HFFc6 (cell line): ENCODE measurements at places on chromosomes 5 and 9. TPM values are rescaled to one million over a fixed set of nuclear protein-coding genes. Genes with fewer than 3 reads are reported as not detected.
A peak's percentile ranks its signal among the peaks of the same experiment; 100 is the strongest.

- H3K27me3 ChIP-seq = peaks cover 2% of the 10 kb centered on the region
- H3K27ac ChIP-seq = no peak overlapping the region
- H3K4me1 ChIP-seq = no peaks in the 10 kb centered on the region
- no peak overlapping the region for H3K4me3 ChIP-seq
- H3K36me3 ChIP-seq = no peaks in the 10 kb centered on the region
Observed at GRCh38 chr5:131877873-131878272, 67.6 kb downstream of the MEIKIN start.

DNA sequence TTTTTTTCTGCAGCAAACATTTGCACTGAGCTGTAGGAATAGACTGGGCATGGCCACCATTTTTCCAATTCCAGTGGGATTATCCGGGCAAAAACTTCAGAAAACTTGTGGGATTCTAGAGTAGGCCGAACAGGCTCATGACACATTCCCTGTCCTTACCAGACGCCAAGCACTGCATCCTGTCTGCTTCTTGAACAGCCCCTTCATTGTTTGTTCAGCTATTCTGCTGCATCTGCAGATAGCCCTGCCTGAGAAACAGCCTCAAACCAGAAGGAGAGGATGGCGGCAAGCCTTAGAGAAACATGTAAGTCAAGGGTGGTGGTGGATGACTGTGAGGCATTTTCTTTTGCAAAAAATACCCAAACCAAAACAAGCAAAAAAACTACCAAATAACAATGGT lies 111.8 kb upstream of the NTRK2 start:
- peaks cover 3% of the 10 kb centered on the region; the same call in 1 of the 2 replicates for H3K27me3 ChIP-seq
- no peaks in the 10 kb centered on the region for H3K4me1 ChIP-seq
- H3K36me3 ChIP-seq = no peaks in the 10 kb centered on the region; the same call in 1 of the 2 replicates

- no peak overlapping the region for H3K27ac ChIP-seq
- H3K27me3 ChIP-seq = peaks cover 2% of the 10 kb centered on the region
- no peaks in the 10 kb centered on the region for H3K4me1 ChIP-seq
Observed at GRCh38 chr5:178306430-178307225, 74.0 kb upstream of the PHYKPL start.

GRCh38 chr5:34944044-34944443 lies 14.7 kb downstream of the DNAJC21 start:
- peaks cover 15% of the 10 kb centered on the region for H3K36me3 ChIP-seq
- DNase-seq = no peak
- H3K27me3 ChIP-seq = no peaks in the 10 kb centered on the region; the same call in 1 of the 2 replicates

- H3K4me3 ChIP-seq = no peak overlapping the region
- no peak for DNase-seq
- H3K4me1 ChIP-seq = peaks cover 53% of the 10 kb centered on the region
Observed at GRCh38 chr5:137281201-137281600, 217.9 kb downstream of the SPOCK1 start.

DNA sequence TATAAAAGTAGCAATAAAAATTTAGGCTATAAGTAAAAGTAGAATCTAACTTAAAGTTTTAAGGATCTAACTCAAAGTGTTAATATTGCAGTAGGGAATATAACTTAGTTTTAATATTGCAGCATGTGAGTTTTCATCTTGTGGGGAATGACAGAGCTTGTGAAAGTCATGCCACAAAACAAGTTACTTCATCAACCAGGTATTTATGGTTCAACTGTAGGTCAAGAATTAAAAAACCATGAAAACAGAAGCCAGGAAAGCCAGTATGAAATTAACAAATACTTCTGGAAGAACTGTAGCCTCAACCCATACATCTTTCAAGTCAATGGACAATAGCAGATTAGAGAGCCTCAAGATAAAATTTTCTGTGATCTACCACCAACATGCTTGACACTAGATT lies 19.0 kb downstream of the HMGCS1 start:
- no peaks in the 10 kb centered on the region for H3K27me3 ChIP-seq
- H3K4me3 ChIP-seq = no peak overlapping the region
- H3K4me1 ChIP-seq = peaks cover 38% of the 10 kb centered on the region
- peak; percentile 63 for DNase-seq
- H3K36me3 ChIP-seq = peaks cover 17% of the 10 kb centered on the region

DNA sequence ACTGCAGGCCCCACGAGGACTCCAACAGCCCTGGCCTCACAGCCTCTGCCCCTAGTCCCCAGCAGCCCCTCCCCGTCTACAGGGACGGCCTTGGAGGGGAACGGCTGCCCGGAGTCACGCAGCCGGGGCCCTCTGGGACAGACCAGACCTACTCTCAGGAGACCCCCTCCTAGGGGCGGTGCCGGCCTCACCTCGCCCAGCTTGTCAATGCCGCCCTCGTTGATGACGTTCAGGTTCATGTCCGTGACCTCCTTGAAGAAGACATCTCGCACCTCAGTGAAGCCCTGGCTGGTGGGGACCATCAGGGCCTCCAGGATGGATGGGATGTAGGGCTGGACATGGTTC lies 58.6 kb downstream of the LRSAM1 start:
- DNase-seq = no peak
- H3K27ac ChIP-seq = peak overlapping the region; percentile 16; the same call in 1 of the 2 replicates
- H3K27me3 ChIP-seq = peaks cover 14% of the 10 kb centered on the region
- no peak overlapping the region for H3K4me3 ChIP-seq
- H3K36me3 ChIP-seq = peaks cover 24% of the 10 kb centered on the region

GRCh38 chr5:56273376-56273955 lies 40.3 kb upstream of the ANKRD55 start:
- DNase-seq = no peak
- H3K4me3 ChIP-seq = no peak overlapping the region
- no peak overlapping the region for H3K27ac ChIP-seq
- H3K36me3 ChIP-seq = no peaks in the 10 kb centered on the region

Gene OR1N1
- total RNA-seq = not detected in 3 replicates
